Astrocyte of the cerebellum (primary cell): ENCODE measurements at places on chromosomes 6 and 20.

- no peak for DNase-seq
Measured at GRCh38 chr6:119243657-119244056, 105.9 kb downstream of the MAN1A1 start.

- no peak for DNase-seq
Measured at GRCh38 chr20:47368301-47368700, 11.8 kb upstream of the ZMYND8 start.

DNA sequence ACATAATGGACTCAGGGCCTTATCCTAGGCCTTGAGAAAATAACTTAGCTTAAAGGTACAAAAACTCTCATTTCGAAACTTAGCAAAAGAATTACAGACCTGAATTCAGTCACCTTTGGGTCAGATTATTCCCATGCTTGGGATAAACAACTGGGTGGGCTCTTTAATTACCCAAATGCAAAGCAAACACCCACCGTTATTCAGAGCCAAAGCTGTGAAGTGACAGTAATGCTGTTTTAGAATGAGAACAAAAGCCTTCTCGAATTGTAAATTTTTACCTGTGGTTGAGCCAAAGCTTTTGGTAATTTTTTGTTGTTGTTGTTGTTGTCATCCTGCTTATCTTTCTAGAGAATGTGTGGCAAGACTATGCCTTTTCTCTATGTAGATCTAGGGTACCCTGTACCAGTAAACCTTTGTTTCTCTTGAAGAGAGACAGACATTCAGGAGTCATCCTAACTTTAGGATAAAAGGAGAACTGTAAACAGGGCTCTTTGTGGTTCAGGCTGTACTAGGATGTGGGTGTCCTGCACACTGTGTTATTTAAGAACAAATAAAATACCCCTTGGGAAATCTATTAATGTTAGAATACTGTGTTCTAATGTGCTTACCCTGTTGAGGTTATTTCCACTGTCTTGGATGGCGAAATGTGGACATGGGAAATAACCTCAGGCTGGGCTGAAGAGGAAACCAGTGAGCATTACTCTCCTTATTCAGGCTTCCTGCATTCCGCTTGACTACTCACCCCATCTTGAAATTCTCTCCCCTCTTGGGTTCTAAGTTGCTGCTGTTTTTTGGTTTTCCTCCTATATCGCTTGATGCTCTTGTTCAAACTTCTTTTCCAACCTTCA lies 480.7 kb downstream of the CD83 start:
- no peak for DNase-seq

GRCh38 chr6:9225441-9225871 lies 790.1 kb upstream of the SLC35B3 start:
- peak; percentile 9 for DNase-seq

DNA sequence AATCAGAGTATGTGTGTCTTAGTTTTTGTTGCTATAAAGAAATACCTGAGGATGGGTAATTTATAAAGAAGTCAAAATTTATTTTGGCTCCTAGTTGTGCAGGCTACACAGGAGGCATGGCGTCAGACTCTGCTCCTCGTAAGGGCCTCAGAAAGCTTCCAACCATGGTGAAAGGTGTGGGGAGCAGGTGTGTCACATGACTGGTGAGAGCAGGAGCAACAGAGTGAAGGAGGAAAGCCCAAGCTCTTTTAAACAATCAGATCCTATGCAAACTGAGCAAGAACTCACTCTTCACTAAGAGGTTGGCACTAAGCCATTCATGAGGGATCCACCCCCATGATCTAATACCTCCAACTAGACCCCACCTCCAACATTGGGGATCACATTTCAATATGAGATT lies 1524.3 kb downstream of the HACE1 start:
- no peak for DNase-seq

- no peak for DNase-seq
Measured at GRCh38 chr6:119312875-119313338, 36.7 kb downstream of the MAN1A1 start.

- no peak for DNase-seq
Measured at GRCh38 chr6:126432564-126432963, 92.6 kb downstream of the CENPW start.

GRCh38 chr20:18436847-18437246 lies 30.0 kb downstream of the DZANK1 start:
- no peak for DNase-seq

DNA sequence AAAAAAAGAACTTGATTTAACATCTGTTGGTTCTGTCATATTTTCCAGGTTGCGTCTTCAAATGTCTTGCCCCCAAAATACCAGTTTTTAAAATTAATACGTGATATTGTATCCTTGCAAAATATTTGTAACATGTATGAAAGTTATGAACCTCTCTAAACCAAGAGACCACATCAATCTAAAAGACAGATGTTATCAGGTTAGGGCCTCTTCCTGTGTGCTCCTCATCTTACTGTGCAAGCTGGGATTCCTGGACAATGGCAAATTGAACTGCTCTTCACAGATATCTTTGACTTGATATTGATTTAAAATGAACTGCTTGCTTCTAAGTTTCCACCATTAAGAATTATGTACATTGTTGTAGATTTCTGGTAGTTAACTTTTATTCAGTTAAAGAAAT lies 9.6 kb downstream of the TMEM239 start:
- no peak for DNase-seq

- no peak for DNase-seq
Measured at GRCh38 chr6:105320765-105321164, 82.1 kb downstream of the PREP start.

- peak; percentile 45 for DNase-seq
Measured at GRCh38 chr6:42661540-42662153, 60.8 kb downstream of the PRPH2 start.

DNA sequence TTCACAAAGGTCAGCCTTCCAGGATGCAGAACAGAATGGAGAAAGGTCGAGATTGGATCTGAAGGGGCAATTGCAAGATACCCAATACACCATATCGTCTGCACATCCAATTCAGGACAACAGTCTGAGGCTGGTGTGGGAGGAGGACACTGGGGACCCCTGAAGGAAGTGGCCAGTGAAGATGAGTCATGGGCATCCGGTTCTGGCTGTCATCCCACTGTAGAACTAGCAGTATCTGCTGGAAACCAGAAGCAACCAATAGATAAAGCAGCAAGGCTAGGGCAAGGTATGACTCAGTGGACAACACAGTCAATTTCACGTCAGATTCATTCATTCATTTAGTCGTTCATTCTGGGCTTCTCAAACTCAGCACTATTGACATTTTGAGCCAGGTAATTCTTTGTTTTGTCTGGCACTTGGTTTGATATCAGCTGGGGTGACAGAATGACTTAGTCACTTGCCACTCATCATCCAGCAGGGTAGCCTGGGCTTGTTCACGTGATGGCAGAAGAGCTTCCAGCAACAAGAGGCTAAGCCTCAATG lies 30.3 kb upstream of the SHLD1 start:
- no peak for DNase-seq
